Endothelial cell of umbilical vein (primary cell): ENCODE measurements at places on chromosomes 11 and 22.
A peak's percentile ranks its signal among the peaks of the same experiment; 100 is the strongest.

DNA sequence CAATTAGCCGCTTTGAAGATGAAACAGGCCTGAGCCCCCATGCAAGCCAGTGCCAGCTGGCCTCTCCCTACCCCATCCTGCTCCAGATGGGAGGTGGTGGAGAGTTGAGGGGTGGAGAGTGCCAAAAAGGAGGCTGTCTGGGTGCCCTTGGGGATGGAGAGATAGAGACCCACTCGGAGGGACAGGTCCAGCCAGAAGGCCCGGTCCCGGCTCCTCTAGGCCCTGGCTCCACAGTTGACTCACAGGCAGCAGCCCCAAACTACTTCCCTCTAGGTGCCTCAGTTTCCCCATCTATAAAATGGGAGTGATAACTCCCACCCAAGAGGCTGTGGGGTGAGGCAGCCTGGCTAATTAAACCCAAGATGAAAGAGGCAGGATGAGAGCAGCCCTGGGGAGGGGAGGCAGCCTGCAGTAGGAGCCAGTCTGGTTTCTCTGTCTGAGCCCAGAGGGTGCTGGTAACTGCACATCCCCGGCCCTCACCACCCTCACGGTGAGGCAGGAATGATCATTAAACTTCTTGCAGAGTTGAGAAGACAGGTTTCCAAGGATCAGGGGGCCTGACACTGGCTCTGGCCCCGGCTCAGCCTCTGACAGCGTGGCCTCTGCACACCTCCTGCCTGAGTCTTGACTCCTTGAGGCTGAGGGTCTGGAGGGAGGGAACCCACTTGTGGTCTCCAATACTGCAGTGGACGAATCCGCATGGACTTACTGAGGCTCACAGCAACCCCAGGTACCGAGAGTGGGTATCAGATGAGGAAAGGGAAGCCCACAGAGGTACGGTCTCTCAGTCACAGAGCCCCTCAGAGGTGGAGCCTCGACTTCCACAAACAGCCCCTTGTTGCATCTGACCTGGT, 1.4 kb upstream of the AP5B1 start:
- DNase-seq: no peak

DNA sequence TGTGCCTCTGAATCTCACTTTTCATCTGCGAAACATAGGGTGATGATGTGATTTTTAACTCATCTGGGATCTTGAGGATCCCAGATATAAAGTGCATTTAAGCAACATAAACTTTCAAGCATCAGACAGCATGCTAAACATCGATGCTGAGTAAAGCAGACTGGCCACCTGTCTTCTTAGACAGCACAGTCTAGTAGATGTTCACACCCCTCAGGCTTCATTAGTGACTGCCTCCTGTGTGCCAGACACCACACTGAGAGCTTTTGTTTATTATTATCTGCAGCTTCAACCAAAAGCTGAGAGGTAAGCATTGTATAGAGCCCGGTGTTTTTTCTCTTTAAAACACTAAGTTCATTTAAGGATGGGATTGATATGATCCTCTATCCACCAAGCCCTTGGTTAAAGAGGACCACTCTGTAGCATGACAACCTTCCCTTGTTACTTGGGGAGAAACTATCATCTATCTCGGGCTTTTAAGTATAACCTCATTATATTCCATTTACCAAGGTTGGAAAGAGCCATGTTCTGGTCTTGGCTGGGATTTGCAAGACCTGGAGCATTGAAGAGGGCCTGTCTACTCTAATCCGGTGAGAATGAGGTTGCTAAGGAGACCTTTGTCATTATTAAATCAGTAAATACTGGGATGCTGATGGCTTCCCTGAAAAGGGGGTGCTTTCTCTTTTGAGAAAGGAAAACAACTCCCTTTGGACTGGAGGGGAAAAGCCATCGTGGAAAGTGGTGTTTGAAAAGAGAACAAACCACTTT, 114.2 kb upstream of the SEZ6L start:
- no peak for DNase-seq

- DNase-seq: no peak
These were observed 199.9 kb downstream of the FAM181B start for GRCh38 chr11:82533628-82534327.

DNA sequence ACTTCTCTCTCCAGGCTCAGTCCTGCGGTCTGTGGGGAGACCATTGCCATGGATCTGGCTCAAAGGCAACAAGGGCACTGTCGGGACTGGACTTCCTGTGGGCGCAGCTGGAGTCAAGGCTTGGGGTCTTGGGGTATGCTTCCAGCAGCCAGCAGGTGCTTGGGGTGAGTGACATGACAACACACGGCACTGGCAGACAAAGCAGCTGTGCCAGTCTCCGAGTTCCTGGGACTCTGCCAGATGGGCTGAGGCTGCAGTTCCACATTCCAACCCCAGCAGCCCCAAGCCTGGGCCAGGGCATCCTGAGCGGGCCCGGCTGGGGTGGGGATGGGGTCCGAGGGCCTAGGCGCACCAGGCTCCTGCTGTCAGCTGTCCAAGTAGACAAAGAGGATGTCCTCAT, 12.3 kb downstream of the GUCD1 start:
- no peak for DNase-seq

GRCh38 chr11:57776031-57776521, 14.5 kb downstream of the CTNND1 start:
- peak; percentile 89 for DNase-seq

- no peak for DNase-seq
These were observed 812.6 kb downstream of the OPCML start for GRCh38 chr11:132719684-132720083.

DNA sequence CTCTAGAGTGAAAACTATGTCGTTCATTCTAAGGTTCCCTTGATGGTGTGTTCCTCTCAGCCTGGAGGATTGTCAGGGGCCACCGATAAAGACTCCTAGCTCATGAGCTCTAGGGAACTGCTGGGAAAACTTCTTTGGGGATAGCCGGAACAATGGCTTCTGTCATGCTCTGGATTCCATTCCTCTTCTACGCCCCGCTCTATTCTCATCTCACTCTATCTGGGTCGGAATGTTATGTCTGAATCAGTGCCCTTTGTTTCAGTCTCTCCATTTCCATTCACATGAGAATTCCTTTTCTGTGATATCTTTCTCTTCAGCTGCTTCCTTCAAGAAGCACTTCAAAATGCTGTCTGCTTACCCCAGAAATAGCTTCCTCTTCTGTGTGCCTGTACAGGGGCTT, 16.9 kb upstream of the SLCO2B1 start:
- DNase-seq: no peak

GRCh38 chr11:133887692-133888332, 42.5 kb upstream of the SPATA19 start:
- DNase-seq: no peak

DNA sequence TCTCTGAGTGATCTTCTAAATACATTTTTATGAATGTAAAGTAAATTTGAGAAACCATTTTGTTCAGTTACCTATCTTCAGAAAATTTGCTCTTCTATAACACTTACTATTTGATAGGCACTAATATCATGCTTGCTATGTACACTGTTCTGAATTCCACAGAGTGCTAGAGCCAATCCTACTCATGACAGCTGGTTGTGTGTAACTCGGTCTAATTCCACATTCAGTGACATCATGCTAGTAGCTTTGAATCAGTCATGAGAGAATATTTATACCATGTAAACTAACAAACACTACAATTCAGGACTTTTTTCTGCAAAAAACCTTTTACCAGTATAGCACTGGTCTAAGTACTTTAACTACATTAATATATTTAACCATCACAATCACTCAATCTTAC, 902.9 kb downstream of the DLG2 start:
- no peak for DNase-seq

GRCh38 chr22:50677493-50678217, 5.0 kb downstream of the SHANK3 start:
- DNase-seq: no peak

DNA sequence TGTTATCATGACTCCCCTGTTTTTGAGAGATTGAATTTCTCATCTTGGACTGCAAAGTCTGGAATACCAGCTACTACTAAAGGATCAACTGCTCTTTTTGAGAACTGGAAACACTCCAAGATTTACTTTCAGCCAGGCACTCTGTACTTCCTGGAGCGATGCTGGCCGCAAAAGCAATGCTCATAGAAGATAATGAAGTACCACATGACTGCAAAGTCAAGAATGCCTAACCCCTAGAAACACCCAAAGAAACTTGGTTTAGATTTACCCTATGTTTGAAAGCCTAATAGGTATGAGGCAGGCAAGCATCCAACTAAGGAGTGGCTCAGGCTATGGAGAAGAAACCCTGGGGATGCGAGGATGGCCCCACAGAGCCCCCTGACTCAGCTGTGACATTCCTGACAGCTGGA, 47.7 kb upstream of the ARHGAP20 start:
- DNase-seq: peak; percentile 33

- no peak for DNase-seq
These were observed 37.0 kb upstream of the PPARA start for GRCh38 chr22:46113110-46113909.

GRCh38 chr22:48719978-48720661, 1107.6 kb downstream of the BRD1 start:
- DNase-seq: no peak

DNA sequence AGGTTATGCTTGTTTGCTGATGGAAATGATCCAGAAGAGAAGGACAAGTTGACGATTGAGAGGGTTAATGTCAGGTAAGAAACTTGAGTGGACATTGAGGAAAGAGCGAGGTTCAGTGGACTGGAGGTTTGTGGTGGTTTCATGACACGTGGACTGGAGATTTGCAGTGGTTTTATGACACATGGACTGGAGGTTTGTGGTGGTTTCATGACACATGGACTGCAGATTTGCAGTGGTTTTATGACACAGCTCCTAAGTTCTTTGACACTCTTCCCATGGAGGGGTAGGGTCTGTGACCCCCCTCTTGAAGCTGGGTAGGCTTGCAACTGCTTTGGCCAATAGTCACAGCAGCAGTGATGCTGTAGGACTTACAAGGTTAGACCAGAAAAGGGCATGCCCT, 5.4 kb upstream of the MAPK8IP2 start:
- DNase-seq: no peak

GRCh38 chr11:70029861-70030380, 48.2 kb upstream of the ANO1 start:
- no peak for DNase-seq

DNA sequence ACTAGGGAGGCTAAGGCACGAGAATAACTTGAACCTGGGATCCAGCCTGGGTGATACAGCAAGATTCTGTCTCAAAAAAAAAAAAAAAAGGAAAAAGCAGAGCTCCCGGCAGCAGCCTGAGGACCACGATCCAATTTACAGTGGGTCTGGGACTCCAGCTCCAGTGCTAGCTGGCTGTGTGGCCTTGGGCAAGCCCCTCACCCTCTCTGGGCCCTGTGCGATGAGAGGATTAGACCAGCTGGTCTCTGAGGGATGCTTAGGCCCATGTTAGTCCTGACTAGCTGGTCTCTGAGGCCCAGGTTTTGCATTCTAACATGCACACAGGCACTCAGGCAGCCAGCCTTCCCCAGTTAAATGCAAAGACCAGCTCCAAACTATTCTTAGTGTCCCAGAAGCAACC, 13.7 kb downstream of the CARD10 start:
- no peak for DNase-seq

GRCh38 chr11:87422566-87422965, 384.8 kb downstream of the TMEM135 start:
- DNase-seq: no peak

GRCh38 chr22:41302021-41302767, 869 bp downstream of the ZC3H7B start:
- no peak for DNase-seq

DNA sequence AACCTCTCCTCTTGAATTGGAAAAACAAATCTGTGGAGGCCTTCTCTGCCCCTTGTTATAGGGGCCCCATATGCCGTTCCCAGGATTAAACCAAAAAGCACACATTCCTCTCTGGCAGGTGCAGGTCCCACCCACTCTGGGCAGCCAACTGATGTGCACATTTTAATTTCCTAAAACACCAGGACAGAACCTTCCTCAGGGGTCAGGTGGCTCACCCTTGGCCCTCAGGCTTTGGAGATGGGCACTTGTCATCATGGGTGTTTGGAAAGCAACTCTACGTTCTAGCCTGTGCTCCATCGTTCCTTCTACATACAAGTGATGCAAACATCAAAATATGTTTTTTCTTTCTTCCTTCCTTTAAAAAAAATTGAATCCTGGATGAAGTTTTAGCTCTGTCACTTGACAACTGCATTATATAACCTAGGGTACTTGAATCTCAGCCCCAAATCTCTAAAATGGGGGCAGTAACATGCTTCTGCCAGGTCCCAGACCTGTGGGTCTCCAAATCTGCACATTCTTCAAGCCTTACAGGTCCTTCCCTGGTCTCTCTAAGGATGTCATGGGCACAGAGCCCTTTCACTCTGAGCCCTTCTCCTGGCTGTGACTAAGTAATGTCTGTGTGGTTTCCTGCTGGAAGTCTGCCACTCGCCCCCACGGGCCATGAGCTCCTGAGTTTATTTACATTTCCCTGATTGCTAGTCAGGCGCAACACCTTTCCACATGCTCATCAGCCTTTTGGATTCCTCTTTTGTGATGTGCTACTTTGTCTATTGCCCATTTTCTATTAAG, 43.8 kb downstream of the KCNQ1OT1 start:
- no peak for DNase-seq

GRCh38 chr11:11034476-11034875, 176.6 kb upstream of the ZBED5 start:
- no peak for DNase-seq

DNA sequence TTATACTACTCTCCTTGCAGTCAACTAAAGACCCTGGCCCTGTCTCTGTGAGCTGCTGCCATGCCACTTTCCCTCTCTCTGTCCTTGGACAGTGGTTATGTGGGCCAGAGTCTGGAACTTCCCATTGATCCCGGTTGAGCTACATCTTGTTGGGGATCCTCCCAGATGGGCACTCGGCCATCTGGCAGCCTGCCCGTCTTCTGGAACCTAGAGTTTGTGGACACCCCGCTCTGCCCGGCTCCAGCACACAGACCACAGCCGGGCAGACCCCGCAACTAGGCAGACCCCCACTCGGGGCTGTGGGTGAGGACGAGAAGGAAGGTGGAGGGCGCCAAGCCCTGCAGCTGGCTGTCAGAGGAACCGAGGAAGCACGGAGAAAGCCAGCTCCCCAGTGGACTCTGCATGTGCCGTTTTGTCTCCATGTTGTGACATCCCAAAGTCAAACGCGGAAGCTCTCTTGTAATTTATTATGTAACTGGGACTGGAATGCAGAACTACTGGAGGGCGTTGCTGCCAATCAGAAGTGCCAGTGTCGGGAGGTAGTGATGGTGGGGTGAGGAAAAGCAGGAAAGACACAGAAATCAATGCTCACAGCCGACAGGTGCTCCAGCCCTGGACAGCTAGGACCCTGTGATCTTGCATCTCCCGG, 207.7 kb downstream of the CEP164 start:
- no peak for DNase-seq

GRCh38 chr11:64859542-64860414, 15.3 kb upstream of the CDC42BPG start:
- DNase-seq: no peak
